Stimulated activated CD4-positive, alpha-beta T cell treated with anti-CD3 and anti-CD28 coated beads, Interleukin-4, amount 100 ng/mL, for 48 hours (primary cell): ENCODE measurements at places on chromosomes 4 and X.

DNA sequence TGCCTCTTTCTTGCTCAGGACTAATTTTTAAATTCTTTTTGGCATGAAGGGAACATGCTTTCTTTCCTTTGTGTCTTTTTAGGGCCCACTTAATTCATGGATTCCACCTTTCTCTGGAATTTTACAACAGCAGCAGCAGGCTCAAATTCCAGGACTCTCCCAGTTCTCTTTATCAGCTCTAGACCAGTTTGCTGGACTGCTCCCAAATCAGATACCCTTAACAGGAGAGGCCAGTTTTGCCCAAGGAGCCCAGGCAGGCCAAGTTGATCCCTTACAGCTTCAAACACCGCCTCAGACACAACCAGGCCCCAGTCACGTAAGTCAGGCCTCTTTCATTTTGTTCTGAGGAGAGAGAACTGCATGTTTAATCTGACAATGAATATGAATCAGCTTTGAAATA is 2.3 kb downstream of the ODAM start:
- no peak for DNase-seq

DNA sequence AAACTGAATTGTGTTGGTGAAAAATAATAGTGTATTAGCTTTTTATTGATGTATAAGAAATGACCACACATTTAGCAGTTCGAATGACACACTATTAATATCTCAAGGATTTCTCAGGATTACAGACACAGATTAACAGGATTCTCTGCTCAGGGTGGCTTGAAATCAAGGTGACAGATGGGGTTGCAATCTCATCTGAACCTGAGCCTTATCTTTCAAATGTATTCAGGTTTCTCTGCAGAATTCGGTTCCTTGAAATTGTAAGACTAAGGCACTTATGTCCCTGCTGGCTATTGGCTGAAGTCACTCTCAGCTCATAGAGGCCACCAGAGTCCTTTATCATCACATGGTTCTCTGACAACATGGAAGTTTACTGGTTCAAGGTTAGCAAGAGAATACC is 1780.1 kb downstream of the ARAP2 start:
- DNase-seq = no peak

GRCh38 chr4:6889101-6889735 is 20.4 kb upstream of the TBC1D14 start:
- DNase-seq = no peak

DNA sequence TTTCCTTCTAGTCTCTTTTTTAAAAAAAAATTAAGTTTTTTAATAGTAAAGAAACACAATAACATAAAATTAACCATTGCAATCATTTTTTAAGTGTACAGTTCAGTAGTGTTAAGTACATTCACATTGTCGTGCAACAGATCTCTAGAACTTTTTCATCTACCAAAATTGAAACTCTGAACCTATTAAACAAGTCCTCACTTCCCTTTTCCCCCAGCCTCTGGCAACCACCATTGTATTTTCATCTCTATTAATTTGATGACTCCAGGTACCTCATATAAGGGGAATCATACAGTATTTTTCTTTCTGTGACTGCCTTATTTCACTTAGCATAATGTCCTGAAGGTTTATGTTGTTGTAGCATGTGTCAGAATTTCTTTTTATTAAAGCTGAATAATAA is 31.8 kb downstream of the MSL3 start:
- no peak for DNase-seq

DNA sequence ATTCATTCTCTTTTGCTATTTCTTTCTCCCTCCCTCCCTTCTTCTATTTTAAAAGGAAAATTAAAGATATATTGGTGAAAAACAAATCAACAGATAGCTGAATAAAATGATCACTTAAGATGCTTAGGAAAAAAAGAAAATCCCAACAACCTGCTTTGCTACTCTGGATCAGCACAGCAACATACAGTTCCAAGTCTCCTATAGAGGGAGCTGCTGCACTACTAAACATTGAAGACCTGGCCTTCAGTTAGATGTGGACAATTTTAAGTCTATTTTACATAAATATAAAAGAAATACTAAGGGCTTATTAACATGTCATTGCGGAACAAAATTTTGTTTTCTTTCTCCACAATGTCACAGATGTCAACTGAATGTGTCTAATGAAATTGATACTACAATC is 226.4 kb downstream of the MAGEB5 start:
- DNase-seq = no peak

GRCh38 chr4:157818946-157819692 is 353.7 kb downstream of the GASK1B start:
- DNase-seq = no peak

DNA sequence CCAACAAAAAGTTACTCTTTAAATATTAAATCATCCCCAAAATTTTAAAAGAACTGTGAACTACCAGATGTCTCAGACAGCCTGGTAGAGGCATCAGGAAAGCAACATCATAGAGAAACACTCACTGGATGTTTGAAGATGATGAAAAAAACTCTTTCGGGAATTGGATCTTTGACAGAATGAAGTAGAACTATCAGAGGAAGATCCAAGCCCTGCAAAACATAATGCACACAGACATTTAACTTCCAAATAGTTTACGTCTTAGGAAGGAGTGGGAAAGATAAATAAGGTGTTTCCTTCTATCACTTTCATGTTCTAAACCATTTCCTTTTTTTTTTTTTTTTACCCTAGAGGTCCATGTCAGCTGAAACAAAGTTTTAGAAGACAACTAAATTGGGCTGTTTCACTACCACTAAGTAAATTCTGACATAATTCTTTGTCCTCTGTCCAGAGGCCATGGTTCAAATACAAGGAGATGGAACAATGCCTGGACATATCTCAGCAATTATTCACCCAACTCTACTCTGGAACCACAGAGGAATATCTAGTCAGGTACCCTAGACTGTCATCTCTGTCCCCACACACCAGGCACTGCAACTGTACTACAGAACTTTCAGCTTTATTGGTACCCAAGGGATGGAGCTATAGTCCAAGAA is 217.7 kb upstream of the INTU start:
- DNase-seq = no peak

- no peak for DNase-seq
These were observed 451.2 kb downstream of the RAB28 start for GRCh38 chr4:13032936-13033335.

DNA sequence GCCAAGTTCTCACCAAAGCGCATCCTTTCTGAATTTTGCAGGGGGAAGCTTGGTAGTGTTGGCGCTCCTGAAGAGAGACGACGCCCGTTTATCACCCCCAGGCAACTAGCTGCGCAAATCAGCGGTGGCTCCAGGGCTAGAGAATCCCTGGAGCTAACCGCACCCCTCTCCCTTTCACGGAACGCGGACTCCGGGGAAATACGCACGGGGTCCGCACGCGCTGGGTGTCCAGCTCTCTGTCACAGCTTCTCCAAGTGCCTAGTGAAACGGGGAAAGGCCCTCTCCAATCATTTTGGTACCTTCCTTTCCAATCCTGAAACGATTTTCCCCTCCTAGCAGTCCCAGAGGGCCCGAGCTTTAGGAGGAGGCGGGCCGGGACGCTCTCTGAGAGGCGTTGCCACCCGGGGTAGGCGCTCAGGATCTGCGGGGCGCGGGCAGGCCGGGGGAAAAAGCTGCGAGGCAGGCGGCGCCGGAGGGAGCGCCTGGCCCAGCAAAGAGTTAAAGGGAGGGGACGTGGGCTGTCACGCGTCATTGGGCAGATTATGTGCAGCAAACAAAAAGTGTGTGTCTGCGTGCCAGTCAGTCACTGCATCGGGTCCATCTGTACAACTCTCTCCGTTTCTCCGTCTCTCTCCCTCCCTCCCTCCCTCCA is at the start of gene PRDM8:
Gene PRDM8, plus strand, starts transcription at position 582 of the 652 bp plus-strand sequence. CDS start 2,578 bp downstream, outside the sequence.
- DNase-seq = no peak

- no peak for DNase-seq
These were observed 2.2 kb upstream of the GPR78 start for GRCh38 chr4:8577972-8578371.

- DNase-seq = no peak
These were observed 78.9 kb downstream of the MBNL3 start for GRCh38 chrX:132409780-132410556.

GRCh38 chr4:74610491-74610890 is 165.6 kb downstream of the AREG start:
- no peak for DNase-seq

- DNase-seq = no peak
These were observed 22.8 kb downstream of the RAB28 start for GRCh38 chr4:13461191-13461905.

GRCh38 chrX:97039363-97040029 is 155.8 kb downstream of the RPA4 start:
- DNase-seq = no peak
